ENCODE measurements at places on chromosomes 4 and X. TPM values are rescaled to one million over a fixed set of nuclear protein-coding genes. Genes with fewer than 3 reads are reported as not detected.

TEX28 gene
- total RNA-seq, result not detected

TRIM75 gene
- not detected for total RNA-seq

SERTM2 gene
- not detected for total RNA-seq

UBA1 gene
- total RNA-seq, result 203 TPM

TBCK gene
- total RNA-seq, result 3.4 TPM
